ENCODE measurements at places on chromosomes 2 and 18.

DNA sequence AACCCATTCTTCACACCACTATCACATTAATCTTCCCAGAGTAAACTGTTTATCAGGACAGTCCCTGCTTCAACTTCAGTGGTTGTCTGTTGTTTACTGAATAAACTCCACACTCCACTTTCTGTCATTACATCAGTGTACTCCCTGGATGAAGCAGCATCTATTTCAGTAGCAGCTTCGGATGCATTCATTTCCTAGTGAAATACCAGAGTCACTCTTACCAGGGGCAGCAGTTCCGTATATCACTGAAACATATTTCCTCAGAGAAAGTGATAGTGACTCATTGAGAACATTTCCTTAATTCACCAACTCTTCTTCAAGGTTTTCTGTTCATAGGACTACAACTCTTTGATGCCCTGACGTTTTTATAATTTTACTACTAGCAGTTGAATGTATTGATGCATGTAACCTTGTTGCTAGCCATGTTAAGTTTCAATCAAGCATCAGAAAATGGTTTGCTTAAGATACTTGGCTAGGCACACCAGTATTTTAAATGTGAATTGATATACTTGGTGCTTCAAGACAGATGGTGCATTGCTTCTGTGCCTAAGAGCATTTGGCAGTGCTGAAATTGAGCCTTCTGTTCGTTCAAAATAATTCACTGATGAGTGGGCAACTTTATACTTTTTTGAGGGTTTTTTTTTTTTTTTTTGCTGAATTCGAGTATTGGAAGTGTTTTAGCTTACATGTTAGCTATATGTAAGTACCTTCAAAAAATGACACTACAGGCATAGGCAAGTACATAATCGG is 92.3 kb downstream of the UBE2E3 start:
- no peak for DNase-seq

DNA sequence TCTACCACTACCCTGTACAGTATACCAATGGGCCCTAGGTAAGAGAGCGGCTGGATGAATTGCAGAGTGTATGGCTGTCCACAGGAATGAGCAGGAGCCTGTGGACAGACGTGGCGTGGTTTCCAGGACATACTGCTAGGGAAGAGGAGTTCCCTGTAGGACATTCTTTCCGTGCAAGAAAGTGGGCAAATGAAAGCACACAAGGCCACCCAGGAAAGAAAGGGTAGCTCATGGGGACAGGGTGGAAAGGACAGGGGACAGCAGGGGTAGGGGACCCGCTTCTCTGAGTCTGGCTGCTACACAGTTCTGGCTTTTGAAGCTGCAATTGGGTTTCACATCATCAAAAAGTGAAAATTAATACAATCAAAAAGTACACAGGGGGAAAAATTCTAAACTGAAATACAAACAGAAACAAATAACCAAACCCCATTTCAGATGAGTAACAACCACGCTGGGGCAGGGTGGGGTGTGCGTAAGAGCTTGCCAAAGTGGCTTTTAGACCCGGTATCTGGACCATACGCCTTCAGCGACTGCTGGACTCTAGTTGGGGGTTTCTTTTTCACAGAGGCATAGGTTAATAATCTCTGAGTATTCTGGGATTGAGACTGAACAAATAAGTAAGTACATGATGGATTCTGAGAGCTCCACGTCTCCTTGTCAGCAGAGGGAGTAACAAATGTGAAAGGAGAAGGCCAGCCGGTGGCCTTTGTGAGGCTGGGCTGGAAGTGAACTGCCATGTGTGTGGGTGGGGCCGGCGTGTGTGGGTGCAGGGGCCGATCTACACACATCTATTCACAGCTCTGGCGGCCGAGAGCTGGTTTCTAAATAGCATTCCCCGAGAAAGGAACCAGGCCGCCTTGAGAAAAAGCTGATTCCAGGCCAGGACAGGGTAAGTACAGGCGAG is 84.0 kb downstream of the HDAC4 start:
- no peak for DNase-seq

GRCh38 chr2:119565481-119565880 is 21.2 kb downstream of the CFAP221 start:
- no peak for DNase-seq

DNA sequence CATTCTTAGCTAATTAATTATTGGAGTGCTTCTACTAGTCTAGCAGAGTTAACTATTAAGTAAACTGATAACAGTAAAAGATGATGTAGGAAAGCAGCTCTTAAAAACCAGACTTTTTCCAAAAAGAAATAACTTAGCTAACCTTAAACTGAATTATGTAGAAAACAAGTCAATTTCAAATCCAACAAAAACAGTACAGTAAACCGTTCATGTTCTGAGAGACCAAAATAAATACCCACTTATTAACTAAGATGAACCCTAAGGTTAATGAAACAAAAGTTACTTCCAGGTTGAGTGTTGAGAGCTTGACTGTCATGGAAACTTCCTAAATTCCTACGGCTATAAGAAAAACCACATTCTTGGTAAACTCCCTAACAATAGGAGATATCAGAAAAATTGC is 181.2 kb downstream of the PPP1R1C start:
- DNase-seq, result no peak

- DNase-seq, result no peak
Observed at GRCh38 chr2:176471949-176472348, 202.7 kb downstream of the MTX2 start.

- no peak for DNase-seq
Observed at GRCh38 chr18:62828852-62829251, 113.5 kb downstream of the PHLPP1 start.

All from activated CD4-positive, alpha-beta T cell treated with anti-CD3 and anti-CD28 coated beads for 24 hours (primary cell).